A549 treated with AZD2906 at 1 μM for 4 hours (cell line): ENCODE measurements at places on chromosomes 7 and 10. TPM values are rescaled to one million over a fixed set of nuclear protein-coding genes. Genes with fewer than 3 reads are reported as not detected.

TRDMT1 gene
- 2.8 to 3.0 TPM (median 2.9 TPM) in 5 replicates for total RNA-seq

ANKRD2 gene
- total RNA-seq = 5.1 to 8.8 TPM (median 7.1 TPM) in 5 replicates

RALA gene
- total RNA-seq = 27.3 to 35.7 TPM (median 31.1 TPM) in 5 replicates

TMEM140 gene
- 1.1 to 1.4 TPM (median 1.3 TPM) in 5 replicates for total RNA-seq

STOX1 gene
- 0.56 to 0.83 TPM (median 0.61 TPM) in 5 replicates for total RNA-seq

NPFFR1 gene
- under 0.01 TPM in 1 of 5 replicates, not detected in the others for total RNA-seq

STEAP1B gene
- total RNA-seq = 0.07 to 0.19 TPM (median 0.12 TPM) in 4 of 5 replicates, not detected in the other

ADAM12 gene
- total RNA-seq = 2.7 to 4.7 TPM (median 3.8 TPM) in 5 replicates

BICC1 gene
- total RNA-seq = 17.0 to 25.8 TPM (median 18.2 TPM) in 5 replicates

SAMD8 gene
- total RNA-seq = 10.4 to 15.7 TPM (median 14.7 TPM) in 5 replicates

LRRC18 gene
- total RNA-seq = not detected in 5 replicates
